GM10248 (cell line): ENCODE measurements at places on chromosomes 13 and 19.
A peak's percentile ranks its signal among the peaks of the same experiment; 100 is the strongest.

DNA sequence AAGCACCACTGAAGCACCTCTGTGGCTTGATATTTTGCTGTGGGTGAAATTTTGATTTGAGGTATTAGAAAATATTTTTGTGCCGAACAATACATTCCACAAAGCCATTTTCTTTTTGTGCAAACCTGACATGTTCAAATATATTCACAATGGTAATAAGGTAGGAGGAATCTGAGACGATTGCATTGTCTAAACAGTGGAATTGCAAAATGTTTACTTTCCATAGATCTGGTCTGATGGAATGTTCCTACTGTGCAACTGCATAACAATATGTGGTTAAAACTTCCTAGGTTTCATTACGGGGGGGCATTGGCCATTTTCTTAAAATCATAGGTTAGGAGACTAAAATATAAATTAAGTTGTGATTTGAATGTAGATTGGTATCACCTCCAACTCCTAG lies 42.7 kb upstream of the AKAP11 start:
- DNase-seq = no peak

GRCh38 chr13:113428871-113429607 lies 24.2 kb downstream of the ADPRHL1 start:
- DNase-seq = no peak

DNA sequence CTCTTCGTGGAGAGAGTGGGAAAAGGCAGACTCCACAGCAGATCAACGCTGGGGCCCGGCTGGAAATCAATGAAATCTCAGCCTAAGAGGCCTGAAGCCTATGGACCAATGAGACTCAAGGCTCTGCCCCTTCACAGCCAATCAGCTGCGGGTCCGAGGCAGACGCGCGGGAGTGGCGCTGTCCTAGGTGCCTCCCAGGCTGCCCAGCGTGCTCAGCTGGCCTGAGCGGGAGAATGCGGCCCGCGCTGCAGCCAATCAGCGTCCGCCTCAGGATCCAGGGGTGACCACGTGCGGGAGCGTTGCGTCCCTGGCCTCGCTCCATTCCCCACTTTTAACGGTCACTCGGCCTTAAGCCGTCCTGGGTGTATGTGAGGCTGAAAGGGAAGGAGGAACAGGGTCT lies at the start of gene ZBTB32:
ZBTB32 (plus strand) TSS at position 341 of the 400 bp plus-strand sequence. CDS start 10,069 bp downstream, outside the sequence.
- no peak for DNase-seq

DNA sequence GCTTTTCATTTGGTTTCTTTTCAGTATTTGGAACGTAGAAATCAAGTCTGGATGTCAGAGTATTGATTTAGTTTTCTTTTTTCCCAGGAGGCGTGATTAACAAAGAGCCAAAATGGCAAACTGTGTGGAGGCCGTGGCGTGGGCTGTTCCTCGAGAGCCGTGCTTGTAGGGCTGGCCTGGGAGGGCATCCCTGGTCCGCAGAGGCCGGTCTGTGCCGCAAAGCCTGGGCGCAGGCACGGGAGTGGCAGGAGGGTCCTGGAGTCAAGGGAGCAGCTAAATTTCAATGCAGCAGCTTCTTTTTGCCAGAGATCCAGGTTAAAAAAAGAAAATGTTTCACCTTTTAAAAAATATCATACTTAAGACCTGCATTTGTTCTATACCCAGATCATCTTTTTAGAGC lies 13.1 kb upstream of the MCF2L start:
- DNase-seq = no peak

- no peak for DNase-seq
Observed at GRCh38 chr13:46361276-46361934, 25.6 kb downstream of the RUBCNL start.

- DNase-seq = no peak
Observed at GRCh38 chr19:2033825-2034159, 17.3 kb downstream of the MKNK2 start.

GRCh38 chr19:53422551-53422950 lies 9.2 kb upstream of the ZNF761 start:
- no peak for DNase-seq

DNA sequence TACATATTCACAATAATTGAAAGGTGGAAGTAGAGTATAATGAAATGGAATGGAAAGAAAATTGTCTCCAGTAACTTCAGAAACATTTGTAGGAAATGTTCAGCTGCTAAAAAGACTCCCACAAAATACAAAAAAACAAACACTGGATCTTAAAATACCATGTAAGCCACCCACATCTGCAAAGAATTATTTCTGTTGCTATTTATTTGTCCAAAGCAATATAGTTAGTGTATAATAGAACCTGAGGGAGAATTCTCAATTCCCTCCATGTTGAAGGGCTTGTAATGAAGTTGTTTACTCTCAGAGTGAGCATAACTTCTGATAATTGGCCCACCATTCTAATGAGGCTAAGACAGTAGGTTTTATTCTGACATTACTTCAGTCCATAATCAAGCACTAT lies 37.4 kb upstream of the KLF12 start:
- DNase-seq = no peak

DNA sequence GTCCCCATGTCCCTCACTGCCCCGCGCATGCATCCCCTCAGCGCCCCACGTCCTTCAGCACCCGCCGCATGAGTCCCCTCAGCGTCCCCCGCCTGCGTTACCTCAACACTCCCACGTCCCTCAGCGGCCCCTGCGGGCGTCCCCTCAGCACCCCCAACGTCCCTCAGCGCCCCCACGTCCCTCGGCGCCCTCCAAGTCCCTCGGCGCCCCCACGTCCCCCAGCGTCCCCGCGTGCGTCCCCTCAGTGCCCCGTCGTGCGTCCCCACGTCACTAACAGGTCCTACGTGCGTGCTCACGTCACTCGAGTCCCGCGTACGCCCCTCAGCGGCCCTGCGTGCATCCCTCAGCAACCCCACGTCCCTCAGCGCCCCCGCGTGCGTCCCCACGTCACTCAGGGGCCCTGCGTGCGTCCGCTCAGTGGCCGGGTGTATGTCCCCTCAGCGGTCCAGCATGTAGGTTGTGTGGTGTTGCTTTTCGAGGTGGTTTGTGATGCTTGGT lies 19.5 kb upstream of the GAS6 start:
- no peak for DNase-seq

GRCh38 chr13:40026741-40027140 lies 371.3 kb downstream of the COG6 start:
- peak; percentile 20 for DNase-seq

- DNase-seq = no peak
Observed at GRCh38 chr13:102913914-102914313, 68.1 kb downstream of the ERCC5 start.

GRCh38 chr19:3336680-3337523 lies 29.5 kb upstream of the NFIC start:
- DNase-seq = no peak

DNA sequence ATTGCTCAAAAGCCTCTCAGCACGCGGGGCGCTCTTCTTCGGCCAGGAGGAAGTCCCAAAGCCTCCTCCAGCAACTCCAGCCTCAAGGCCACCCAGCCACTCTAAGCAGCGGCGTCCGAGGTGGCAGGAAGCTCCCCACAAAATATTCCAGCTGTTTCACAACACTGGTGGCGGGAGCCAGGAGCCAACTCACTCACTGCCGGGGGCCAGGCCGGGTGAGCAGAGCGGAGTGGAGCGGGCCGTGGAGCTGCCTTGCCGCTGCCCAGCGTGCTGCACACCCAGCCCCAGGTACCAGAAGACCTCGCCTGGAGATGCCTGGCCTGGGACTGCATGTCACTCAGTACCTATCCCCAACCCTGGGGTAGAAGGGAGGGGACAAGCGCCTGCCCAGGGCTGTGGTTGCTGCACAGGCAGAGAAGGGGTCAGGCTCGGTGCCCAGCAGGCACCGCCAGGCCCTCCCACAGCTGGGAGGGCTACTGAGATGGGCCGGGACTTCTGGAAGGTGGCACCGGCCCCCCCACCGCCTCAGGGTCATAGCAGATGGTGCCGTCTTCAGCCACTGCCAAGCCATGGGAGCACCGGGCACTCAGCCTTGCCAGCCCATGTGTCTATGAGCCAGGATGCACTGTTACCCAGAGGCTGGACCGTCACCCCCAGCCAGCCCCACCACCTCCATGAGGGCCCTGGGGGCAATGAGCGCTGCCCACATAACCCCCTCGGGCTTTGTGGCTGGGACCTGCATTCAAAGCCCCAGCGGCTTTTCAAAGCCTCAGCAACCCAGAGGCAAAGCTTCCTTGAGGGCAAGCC lies 59.2 kb downstream of the MLLT1 start:
- no peak for DNase-seq

- no peak for DNase-seq
Observed at GRCh38 chr19:19079571-19079970, 15.8 kb downstream of the SLC25A42 start.

DNA sequence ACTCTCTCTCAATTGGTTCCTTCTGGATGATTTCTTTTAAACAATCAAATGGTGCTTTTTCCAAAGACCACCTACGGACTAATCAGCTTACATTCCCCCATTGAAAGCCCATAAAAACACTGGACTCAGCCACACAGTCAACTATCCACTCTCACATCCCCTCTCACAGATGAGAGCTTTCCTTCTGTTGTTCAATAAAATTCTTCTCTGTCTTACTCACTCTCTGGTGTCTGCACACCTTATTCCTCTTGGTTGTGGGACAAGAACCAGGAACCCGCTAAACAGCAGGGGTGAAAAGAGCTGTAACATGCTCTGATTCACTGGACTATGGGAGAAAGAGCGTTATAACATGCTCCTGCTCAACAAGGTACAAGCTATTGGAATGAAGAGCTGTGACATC lies 2896.2 kb downstream of the PCDH9 start:
- no peak for DNase-seq

DNA sequence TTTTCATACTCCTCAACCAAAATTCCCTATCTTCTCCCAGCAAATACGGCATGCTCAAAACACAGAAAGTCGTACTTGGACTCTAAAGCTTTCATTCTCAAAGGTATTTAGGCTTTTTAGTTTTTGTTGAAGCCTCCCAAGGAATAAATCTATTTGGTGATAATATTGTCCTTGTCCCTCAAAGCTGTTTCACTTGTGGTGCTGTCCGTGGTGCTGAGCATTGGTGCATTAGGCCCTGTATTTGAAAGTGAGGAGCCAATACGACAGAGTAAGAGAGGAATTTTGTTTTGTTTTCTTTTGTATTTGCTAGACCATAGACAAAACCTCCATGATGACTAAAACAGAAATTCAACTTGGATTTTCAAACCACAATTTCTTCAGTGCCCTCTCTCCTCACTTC lies 3.2 kb upstream of the LGALS13 start:
- DNase-seq = peak; percentile 18

DNA sequence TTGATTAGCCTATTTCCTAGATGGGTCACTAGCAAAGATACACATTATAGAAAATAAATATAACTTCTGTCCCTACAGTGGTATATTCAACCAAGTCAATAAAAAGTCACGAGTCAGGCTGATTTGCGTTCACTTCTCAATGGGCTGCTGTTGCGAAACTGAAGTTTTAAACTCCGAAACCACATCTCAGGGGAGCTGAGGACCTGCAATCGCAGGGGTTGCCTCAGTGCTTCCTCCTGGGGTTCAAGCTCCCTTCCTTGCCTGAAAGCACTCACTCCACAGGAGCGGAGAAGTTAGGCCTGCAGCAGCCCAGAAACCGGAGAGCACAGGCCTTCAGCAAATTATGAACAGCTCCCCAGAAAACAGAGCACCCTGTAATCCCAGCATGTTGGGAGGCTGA lies 39.6 kb downstream of the RAB20 start:
- no peak for DNase-seq

DNA sequence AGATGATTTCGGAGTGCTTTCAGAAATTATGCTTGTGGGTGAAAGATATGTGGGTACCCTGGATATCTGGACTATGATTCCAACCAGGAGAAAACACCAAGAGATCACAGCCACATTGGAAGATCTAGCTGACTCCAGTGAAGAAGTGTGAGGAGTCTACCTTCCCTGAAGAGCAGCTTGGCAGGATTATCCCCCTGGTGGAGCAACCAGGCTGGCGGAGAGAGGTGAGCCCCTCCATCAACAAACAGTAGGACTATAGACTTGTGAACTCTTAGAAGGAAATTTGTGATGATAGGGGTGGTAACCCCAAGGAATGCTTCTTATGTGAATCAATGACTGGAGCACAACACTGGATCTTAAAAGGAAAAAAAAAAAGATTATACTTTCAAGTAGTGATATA lies 47.8 kb upstream of the DIAPH3 start:
- no peak for DNase-seq

- DNase-seq = no peak
Observed at GRCh38 chr13:24172071-24172470, 11.6 kb downstream of the SPATA13 start.

GRCh38 chr13:40077396-40078027 lies 422.1 kb downstream of the COG6 start:
- DNase-seq = no peak

- no peak for DNase-seq
Observed at GRCh38 chr13:96159725-96160124, 69.8 kb downstream of the HS6ST3 start.

GRCh38 chr19:21491146-21491545 lies 14.3 kb upstream of the ZNF429 start:
- DNase-seq = no peak

GRCh38 chr19:40933025-40933424 lies 51.0 kb upstream of the CYP2A7 start:
- no peak for DNase-seq

GRCh38 chr13:21243045-21243897 lies 66.8 kb downstream of the MRPL57 start:
- DNase-seq = no peak

- no peak for DNase-seq
Observed at GRCh38 chr13:84366506-84366905, 484.2 kb upstream of the SLITRK1 start.

- DNase-seq = no peak
Observed at GRCh38 chr13:60137911-60138560, 25.7 kb downstream of the DIAPH3 start.

- DNase-seq = no peak
Observed at GRCh38 chr13:39257642-39258041, 219.4 kb downstream of the NHLRC3 start.

GRCh38 chr13:26186995-26187394 lies 35.1 kb downstream of the RNF6 start:
- no peak for DNase-seq

GRCh38 chr19:3868770-3869456 lies at the start of gene ZFR2:
Gene ZFR2 (minus strand): TSS chr19:3869038. CDS start chr19:3869017, 21 bp downstream.
- DNase-seq = no peak

GRCh38 chr19:31533114-31533513 lies 183.9 kb upstream of the TSHZ3 start:
- DNase-seq = no peak

- no peak for DNase-seq
Observed at GRCh38 chr13:30151388-30151787, 156.0 kb downstream of the KATNAL1 start.

DNA sequence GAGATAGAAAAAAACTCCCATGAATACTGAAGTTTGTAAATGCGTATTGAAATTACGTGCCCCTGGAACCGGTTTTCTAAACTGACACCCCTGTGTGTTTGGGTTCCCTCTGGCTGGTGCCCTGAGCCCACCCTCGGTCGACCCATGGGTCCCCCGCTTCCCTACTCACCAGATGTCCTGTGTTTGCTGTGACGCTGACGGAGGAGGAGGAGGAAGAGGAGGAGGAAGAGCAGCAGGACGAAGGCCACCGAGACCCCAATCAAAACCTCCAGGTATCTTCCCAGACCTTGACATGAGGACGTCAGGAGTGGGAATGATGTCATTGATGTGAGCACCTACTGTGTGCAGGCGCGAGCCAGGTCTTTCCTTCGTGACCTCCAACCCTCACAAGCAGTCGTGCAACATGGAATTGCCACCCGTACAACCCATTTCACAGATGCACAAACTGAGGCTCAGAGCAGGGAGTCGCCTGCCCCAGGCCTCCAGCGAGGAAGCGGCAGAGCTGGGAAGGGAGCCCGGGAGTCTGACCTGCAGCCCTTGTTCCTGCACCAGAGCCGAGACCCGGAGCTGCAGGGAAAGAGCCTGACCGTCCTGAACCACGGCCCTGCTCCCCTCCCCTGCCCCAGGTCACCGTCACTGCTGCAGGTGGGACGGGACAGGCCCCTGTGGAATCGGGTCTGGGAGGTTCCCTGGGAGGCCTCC lies 3.7 kb downstream of the LILRB3 start:
- no peak for DNase-seq
